ENCODE measurements at places on chromosomes 4 and X.

GRCh38 chr4:27020603-27021002 lies 160.0 kb downstream of the STIM2 start:
- DNase-seq: no peak

DNA sequence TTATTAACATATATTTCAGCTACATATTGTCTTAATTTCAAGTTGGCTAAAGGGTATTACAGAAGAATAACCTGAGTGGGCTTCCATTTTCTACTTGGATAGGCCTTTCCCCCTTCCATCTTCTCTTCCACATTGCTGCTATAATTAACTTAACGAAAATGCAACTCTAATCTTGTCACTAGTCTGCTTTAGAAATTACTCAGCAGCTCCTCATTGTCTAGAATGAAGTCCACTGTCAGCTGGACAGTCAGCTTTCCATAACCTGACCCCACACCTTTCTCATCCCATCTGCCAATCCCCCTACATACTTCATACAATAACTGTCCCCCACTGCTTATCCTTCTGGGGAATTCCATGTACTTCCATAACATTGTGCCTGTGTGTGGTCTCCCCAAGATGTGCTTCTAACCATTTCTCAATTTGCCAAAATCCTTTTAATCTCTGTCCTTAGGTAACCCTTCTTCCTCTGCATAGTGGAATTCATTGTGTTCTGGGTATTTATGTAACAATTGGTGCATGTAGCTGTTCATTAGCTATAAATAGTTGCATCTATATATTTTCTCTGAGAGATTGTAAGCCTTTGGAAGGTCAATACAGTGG lies 4.8 kb downstream of the MND1 start:
- no peak for DNase-seq

DNA sequence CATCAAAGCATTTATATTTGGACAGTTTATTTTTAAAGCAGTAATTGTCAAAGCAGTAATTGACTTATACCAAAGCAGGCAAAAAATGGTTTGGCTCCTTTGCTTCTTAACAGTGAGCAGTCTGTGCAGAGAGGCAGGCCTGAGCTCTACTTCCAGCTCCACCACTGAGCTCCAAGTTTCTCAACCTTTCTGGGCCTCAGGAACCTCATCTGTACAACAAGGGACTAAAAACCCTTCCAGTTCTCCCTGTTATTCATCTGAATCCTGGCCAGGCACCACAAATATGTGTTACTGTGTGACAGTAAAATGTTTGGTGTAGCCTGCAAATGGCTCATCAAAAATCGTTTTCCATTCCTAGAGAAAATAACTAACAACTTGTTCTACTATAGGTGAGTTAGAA lies 88.7 kb upstream of the TTC29 start:
- no peak for DNase-seq

- DNase-seq: no peak
Measured at GRCh38 chr4:4631150-4631549, 89.3 kb upstream of the STX18 start.

DNA sequence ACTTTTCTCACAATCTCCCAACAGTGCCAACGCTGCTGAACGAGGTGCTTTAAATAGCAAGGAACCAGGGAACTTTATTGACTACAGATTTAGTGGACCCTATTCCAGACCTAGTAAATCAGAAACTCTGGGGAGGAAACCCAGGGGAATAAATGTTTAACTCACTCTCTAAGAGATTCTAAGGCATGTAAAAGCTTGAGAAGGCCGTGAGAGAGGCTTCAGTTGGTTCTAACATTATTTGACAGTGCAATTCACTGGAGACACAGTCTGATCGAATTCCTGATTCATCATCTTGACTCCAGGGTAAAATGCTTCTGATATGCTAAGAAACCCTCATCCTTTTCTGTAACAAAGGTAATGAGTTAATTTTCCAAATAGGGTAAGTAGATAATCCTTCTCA lies 494.4 kb downstream of the KCNIP4 start:
- DNase-seq: no peak

- no peak for DNase-seq
Measured at GRCh38 chr4:85496126-85496849, 21.3 kb downstream of the ARHGAP24 start.

DNA sequence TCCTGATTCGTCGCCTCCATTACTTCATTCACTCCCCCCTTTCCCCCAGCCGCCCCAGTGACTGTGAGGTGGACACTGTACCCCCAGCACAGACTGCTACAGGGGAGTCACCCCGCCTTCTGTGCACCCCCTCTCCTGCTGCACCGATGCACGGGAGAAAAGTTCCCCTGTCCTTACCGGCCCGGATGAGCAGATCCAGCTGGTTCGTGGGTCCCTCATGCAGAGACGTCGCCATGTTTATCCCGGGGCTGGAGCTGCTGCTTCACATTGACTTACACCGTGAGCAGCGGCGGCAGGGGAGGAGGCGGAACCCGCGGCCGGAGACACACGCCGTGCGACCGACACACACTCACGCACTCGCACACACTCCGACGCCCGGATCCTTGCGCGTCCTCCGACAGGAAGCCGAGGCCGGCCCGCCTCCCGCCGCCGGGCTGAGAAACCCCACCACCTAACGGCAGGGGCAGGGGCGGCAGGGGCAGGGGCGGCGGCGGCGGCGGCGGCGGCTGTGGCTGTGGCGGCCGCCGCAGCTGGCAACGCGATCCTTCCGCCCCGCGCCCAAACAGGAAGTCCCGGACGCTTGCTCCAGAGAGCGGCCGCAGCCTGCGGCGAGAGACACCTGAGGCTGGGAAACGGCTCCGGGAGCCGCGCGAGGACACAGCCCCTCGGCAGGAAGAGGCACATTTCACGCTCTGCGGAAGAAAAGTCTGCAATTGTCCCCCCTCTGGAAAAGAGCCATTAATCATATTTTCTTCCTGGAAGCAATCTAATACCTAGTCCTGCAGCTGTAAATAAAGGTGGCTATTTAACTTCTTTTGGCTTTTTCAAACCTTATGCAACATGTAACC lies 68.6 kb downstream of the NOCT start:
- DNase-seq: peak; percentile 86

GRCh38 chrX:12901486-12901885 lies 4.9 kb upstream of the TLR8 start:
- DNase-seq: no peak

DNA sequence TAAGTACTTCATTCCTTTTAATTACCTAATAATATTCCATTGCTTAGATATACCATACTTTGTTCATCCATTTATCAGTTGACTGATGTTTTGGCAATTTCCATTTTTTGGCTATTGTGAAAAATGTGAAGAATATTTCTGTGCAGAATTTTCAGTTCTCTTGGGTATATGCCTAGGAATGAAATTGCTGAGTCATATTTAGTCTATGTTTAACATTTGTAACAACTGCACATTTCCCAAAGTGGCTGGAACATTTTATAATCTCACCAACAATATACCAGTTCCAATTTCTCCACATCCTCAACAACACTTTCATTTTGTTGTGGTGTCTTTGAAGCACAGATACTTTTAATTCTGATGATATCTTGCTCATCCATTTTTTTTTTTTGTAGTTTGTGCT lies 215.5 kb downstream of the PDGFC start:
- no peak for DNase-seq

GRCh38 chrX:18360867-18361266 lies 6.4 kb upstream of the SCML2 start:
- DNase-seq: no peak

- no peak for DNase-seq
Measured at GRCh38 chrX:55794405-55794804, 76.9 kb downstream of the RRAGB start.

GRCh38 chr4:96352051-96352517 lies 512.2 kb downstream of the PDHA2 start:
- no peak for DNase-seq

DNA sequence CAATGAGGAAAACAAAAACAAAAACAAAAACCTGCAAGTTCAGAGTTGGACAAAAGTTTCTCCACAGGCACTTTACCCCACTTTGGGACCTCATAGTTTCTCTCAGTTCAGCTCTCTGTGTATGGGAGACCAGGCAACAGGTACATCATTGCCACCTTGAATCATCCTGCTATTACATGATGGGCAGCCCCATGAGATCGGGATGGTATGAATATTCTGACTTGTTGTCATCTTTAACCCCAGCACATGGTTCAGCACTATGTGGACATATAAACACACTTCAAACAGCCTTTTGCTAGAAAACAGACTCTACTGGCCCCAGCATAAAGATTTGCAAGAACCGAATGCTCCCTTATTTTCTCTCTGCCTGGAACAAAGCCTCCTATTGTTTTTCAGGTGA lies 176.9 kb upstream of the SCML1 start:
- no peak for DNase-seq

GRCh38 chr4:23857367-23857959 lies 32.4 kb downstream of the PPARGC1A start:
- peak; percentile 10 for DNase-seq

- no peak for DNase-seq
Measured at GRCh38 chr4:77384094-77384493, 221.5 kb upstream of the CXCL13 start.

DNA sequence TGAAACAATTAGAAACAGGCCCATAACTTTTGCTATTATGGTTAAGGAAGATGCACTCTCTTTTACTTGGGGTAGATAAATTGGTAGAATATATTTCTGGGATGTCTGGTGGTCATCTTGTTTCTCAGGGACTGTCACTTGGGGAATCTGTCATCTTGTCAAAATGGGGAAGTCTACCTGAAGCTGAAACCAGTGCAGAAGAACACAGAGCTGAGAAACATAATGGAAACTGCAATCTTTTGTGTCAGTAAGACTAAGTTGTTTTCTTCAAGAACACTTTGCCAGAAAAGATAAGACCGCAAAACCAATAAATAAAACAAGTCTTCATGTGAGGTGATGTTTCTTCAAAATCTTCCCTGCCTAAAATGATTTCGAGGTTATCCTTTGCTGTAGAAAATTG lies 92.0 kb downstream of the NAA11 start:
- no peak for DNase-seq

DNA sequence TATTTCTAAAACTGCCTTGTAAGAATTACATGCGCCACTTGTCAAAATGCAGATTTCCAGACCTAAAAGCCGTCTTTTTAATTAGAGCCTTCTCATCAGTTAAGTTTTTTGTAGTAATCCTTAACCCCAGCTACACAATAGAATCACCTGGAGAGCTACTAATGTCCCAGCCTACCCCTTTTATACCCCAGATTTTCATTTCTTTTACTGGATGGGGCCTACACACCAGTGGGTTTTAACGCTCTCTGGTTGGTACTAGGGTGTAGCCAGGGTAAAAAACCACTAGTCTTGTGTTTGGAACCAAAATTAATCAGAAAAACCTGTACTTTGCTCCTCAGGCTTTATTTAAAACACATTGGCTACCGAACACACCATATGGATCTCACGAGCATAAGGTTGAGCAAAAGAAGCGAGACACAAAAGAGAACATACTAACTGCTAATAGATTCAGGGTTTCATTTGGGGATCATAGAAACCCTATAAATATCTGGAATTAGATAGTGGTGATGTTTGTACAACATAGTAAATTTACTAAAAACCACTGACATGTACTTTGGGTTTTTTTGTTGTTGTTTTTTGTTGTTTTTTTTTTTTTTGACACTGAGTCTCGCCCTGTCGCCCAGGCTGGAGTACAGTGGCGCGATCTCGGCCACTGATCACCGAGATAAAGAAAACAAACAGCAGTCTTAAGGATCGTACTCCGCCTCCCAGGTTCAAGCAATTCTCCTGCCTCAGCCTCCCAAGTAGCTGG lies 30.6 kb downstream of the BBS12 start:
- DNase-seq: peak; percentile 50

- no peak for DNase-seq
Measured at GRCh38 chr4:142719854-142720541, 126.1 kb downstream of the INPP4B start.

DNA sequence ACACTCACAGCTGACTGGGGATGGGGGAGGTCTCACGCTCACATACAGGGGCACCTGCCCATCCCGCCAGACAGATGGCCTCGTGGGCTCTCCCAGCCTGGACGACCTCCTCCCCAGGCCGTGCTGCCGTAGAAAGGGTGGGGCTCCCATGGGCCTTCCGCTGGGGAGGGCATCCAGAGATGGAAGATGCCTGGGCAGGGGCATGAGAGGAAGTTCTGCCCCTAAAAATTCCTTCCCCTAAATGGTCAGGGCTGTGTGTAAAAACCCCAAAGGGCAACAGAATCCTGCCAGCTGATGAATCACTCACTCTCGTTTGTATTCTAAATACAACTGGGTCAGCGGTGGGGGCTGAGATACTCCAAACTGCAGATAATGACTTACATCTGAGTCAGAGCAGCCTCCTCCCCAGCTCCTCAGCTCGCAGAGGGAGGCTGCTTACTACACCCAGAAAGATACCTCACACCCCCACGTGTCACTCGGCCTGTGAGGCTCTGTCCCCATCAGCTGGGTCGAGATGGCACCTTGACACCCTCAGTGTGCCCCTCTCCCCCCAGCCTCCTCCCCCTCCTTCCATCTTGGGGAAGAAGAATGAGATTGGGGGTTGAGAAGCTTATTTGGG lies 10.1 kb downstream of the WDR1 start:
- peak; percentile 90 for DNase-seq

GRCh38 chr4:124322234-124323065 lies 390.1 kb downstream of the ANKRD50 start:
- DNase-seq: peak; percentile 25

DNA sequence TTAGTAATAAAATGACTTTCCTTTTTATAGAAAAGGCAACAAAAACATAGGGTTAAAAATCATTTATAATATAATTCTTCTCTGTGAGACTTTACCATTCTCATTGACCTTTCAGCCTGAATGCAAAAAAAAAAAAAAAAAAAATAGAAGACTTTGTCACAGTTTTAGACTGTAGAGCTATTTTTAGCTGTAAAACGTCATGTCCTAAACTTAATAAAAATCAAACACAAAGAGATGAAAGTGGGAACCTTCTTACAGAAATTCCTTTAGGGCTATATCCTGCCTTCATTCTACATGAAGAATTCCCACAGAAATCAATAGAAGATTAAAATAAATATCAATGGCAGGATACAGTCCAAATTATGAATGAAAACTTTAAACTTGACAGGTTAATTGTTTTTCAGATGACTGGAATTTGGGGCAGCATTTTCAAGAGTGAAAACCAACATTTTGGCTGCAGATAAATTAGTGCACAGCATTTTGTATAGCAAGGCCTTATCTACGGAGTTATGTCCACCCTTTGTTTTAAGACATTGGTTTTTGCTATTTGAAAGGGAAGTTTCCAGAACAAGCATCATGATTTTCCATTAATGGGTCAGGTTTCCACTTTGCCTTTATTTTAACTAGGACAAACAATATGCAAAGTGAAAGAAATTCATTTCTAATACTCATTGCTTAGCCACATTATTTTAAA lies 219.5 kb downstream of the SPCS3 start:
- DNase-seq: no peak

DNA sequence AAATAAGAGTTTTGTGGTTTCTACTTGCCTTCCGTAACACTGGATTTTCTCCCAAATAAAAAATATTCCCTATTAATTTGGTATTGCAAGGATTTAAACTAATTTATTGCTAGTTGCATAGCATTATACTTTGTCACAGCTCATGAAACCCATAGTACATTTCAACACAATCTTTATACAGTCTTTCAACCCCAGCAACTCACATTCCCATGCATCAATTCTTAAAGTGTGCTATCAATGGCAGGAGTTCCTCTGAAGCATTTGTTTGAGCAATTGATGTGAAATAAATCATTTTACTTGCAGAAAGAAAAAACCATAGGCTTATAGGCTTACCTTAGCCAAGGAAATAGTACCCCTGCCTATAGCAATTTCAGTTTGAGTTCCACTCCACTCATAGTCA lies 251.9 kb downstream of the PAPSS1 start:
- DNase-seq: peak; percentile 26
